ENCODE measurements at places on chromosomes 16 and 17.
A peak's percentile ranks its signal among the peaks of the same experiment; 100 is the strongest.

DNA sequence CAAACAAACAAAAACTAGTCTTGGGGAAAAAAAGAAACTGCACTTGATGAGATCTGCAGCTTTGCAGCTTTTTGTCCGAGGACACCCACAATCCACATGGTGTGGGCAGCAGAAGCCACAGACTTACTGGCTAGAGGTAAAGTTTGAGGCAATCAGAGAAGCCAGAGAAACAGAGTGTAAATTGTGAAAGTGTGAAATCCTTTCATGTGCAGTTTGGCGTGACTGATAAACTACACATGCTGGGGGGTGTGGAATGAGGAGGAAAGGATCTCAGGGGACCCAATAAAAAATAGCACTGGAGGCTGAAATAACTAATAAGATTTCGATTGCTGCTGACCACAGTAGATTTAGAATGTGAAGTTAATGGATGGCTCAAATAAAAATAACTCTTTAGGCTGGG, 42.4 kb upstream of the HOXB13 start:
- DNase-seq, result no peak

DNA sequence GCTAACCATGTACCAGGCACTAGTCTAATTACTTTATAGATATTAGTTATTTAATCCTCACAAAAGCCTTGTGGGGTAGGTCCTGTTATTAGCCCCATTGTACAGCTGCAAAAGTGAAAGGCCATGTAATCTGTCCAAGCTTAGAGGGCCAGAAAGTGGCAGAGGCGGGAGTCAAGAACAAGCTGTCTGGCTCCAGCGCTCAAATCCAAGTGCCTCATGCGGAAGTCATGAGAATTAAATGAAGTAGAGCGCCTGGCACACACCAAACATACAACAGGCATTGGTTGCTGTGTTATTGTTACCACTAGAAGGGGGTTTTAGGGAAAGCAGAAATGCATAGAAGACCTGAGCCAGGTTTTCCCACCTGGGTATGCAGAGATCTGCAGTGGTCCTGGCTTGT, 1.2 kb downstream of the AQP8 start:
- DNase-seq, result no peak

- DNase-seq, result no peak
These were observed 6.6 kb downstream of the PNMT start for GRCh38 chr17:39674702-39675389.

- DNase-seq, result no peak
These were observed 66.5 kb downstream of the ATP2C2 start for GRCh38 chr16:84434800-84435199.

DNA sequence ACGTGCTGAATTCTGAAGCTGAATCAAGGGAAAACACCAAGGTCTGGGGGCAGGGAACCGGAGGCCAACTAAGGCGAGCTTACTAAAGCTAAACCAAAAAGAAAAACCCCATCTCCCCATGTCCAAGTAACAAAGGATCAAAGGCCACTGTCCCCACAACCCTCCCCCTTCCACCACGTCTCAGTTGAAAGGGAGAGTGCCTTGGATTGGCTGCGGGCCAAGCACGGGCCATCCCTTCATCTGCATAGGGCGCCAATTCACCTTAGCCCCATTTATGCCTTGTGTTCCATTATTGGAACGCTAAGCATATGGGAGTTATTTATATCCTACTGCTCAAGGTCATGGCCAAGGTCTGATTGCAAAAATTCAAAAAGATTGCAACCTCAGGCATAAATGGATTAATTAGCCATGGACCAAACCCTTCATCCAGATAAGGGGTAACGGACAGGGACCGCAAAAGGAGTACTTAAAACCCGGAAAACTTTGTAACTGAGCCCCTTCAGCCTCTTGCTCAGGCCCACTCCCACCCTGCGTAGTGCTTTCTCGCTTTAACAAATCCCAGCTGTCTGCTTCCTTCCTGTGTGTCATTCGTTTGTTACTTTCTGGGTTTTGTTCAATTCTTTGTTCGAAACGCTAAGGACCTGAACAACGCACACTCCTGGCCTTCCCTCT, 740 bp upstream of the ATP6V0D1 start:
- DNase-seq, result no peak

- DNase-seq, result no peak
These were observed 3.9 kb downstream of the ACTG1 start for GRCh38 chr17:81508639-81509206.

GRCh38 chr17:72656130-72656763, 436.2 kb downstream of the SLC39A11 start:
- DNase-seq, result no peak

DNA sequence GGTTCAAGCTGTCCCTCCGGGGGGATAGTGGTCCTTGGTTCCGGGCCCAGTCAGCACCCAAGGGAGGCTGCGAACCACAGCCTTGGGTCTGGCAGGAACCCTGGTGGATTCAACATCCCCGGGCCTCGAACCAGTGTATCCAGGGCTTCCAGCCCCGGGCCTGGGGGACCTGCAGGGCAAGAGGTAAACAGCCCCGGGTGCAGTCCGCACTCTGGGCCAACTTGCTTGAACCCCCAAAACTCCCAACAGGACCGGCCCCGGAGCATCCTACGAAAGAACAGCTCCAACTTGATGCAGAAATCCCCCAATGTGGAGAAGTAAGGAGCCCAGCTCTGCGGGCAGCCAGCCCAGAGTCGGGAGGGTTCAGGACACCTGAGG, 1.5 kb upstream of the NEURL4 start:
- no peak for DNase-seq

GRCh38 chr17:78718575-78719208, 63.4 kb downstream of the CYTH1 start:
- DNase-seq, result no peak

DNA sequence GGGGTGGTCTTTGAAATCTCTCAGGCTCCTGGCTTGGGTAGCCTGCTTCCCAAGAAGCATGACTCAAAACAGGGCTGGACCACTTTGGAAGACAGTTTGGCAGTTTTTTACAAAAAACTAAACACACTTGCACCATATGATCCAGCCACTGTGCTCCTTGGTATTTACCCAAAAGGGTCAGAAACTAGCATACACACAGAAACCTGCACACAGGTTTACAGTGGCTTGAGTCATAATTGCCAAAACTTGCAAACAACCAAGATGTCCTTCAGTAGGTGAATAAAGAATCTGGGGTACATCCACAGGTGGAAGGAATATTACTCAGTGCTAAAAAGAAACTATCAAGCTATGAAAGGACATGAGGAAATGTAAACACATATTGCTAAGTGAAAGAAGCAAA, 323.2 kb upstream of the CDH5 start:
- DNase-seq, result no peak

GRCh38 chr17:65914784-65915342, 277.1 kb downstream of the CEP112 start:
- DNase-seq, result no peak

GRCh38 chr17:4933646-4934045, 1.6 kb downstream of the GP1BA start:
- no peak for DNase-seq

- no peak for DNase-seq
These were observed 24.1 kb upstream of the DYNLL2 start for GRCh38 chr17:58059141-58059540.

DNA sequence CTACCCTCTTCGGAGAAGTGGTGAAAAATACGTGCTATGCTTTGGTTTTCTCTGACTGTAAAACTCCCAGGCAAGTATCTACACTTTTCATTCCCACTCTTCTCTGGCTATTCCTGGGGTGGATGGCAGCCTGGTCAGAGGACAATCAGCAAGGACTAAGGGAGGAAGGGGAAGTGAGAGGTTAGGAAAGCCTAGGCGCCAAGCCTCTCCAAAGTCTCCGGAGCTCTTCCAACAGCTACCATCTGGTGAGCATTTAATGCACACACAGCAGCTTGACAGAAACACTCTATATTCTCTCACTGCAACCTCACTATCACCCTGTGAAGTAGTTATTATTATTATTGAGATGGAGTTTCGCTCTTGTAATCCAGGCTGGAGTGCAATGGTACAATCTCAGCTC, 65.1 kb downstream of the WSCD1 start:
- no peak for DNase-seq

DNA sequence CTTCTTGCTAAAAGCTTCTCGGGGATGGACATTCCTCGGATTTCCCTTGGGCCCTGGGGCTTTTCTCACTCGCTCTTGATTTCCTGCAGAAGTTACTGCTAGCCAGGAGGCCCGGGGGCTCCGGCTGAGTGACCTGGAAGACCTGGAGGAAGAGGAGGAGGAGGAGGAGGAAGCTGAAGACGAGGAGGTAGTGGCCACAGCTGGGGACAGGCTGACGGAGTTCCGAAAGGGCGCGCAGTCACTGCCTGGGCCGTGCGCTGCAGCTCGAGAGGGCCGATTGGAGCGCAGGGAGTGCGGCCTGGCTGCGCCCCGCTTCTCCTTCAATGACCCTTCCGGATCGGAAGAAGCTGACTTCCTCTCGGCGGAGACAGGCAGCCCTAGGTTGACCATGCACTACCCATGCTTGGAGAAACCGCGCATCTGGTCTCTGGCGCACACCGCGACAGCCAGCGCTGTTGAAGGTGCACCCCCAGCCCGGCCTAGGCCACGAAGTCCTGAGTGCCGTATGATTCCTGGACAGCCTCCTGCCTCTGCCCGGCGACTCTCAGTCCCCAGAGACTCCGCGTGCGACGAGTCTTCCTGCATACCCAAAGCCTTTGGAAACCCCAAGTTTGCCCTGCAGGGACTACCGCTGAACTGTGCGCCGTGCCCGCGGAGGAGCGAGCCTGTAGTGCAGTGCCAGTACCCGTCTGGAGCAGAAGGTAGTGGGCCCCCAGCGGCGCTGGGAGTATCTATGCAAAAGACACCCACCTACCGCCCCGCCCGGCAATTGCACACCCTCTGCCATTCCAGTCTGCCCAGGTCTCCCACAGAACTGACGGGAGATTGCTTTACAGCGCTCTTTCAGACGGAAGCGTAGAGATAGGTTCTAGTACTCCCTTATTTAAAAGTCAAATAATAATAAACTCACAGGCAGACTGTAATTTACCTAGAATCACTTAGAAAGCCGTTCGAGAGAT, 4.9 kb downstream of the IRX6 start:
- DNase-seq, result no peak

- DNase-seq, result no peak
These were observed 178.4 kb downstream of the CCDC182 start for GRCh38 chr17:57566721-57567120.

DNA sequence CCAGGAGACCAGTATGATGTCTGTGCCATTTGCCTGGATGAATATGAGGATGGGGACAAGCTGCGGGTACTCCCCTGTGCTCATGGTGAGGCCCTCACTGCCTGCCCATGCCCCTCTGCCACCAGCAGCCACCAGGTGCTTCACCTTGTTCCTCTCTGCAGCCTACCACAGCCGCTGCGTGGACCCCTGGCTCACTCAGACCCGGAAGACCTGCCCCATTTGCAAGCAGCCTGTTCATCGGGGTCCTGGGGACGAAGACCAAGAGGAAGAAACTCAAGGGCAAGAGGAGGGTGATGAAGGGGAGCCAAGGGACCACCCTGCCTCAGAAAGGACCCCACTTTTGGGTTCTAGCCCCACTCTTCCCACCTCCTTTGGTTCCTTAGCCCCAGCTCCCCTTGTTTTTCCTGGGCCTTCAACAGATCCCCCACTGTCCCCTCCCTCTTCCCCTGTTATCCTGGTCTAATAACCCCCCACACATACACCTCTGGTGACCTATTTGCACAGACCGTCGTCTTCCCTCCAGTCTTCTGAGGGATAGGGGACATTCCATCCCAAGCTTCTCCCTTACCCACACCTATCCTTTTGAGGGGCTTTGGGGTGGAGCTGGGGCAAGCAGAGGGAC, 3.7 kb downstream of the PFN1 start:
- no peak for DNase-seq

- peak; percentile 24 for DNase-seq
These were observed 41.4 kb upstream of the MMP2 start for GRCh38 chr16:55437625-55438024.

DNA sequence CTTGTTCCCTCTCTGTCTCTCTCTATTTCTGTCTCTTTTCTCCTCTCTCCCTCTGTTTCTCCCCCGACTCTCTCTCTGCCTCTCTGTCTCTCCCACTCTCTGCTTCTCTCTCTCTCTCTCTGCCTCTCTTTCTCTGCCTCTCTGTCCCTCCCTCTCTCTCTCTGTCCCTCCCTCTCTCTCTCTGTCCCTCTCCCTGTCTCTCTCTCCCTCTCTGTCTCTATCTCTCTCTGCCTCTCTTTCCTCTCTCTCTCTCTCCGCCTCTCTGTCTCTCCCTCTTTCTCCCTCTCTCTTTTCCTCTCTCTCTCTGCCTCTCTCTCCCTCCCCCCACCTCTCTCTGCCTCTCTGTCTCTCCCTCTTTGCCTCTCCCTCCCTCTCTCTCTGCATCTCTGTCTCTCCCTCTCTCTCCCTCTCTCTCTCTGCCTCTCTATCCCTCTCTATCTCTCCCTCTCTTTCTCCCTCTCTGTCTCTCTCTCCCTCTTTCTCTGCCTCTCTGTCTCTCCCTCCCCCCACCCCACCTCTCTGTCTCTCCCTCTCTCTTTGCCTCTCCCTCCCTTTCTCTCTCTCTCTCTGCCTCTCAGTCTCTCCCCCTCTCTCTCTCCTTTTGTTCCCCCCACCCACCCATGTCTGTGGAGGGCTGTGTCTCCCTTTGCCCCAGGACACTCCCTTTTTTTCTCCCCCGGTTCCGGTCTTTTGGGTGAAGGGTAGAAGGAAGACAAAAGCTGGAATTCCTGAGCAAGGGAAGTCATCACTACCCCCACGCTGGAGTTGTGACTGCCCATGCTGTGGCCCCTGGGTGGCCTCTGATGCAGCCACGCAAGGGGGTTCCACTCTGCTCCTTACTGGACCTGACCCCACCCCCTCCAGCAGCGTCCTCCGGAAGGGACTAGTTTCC, 27.1 kb upstream of the MGAT5B start:
- DNase-seq, result no peak

DNA sequence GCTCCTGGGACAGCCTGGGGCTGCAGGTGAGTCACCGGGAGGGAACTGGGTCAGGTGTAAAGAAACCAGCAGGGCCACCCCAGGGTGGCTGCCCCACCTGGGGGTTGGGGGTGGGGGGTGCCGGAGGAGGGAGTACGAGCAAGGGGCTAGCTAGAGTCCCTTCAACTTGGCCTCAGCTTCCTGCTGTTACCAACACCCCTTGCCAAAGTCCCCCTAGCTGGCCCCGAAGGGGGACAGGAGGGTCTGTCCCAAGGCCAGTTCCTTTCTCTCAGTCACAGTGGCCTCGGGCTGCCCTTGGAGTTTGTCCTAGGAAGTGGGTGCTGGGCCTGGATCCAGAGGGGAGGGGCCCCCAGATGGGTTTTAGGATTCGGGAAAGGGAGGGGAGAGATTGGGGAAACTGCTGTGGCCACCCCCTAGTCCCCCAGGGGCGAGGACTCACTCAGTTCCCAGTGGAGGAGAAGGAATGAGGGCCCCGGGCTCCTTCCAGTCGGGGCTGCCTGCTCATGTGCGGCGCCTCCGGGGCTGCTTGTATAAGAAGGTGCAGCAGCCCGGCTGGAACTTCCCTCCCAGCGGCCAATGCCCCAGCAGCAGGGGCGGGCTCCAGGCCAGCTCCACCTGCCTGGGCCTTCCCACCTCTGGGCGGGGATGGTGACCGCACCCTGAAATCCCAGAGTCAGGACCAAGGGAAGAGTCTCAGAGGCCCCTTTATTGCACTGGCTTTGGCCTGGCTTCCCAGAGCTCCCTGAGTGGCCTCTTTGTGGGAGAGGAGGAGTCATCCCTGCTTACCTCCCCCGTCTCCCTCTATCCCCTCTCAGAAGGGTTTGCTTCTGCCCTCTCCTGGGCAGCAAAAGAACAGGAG, 7.3 kb downstream of the ARHGAP27 start:
- DNase-seq, result peak; percentile 37

- no peak for DNase-seq
These were observed 351 bp upstream of the GDPD1 start for GRCh38 chr17:59219992-59220327.
